ENCODE measurements at places on chromosomes 16 and 17.

- DNase-seq = no peak
These were observed 15.2 kb downstream of the CLTC start for GRCh38 chr17:59634632-59635541.

GRCh38 chr17:74393346-74393942 is 26.1 kb downstream of the GPR142 start:
- DNase-seq = no peak

DNA sequence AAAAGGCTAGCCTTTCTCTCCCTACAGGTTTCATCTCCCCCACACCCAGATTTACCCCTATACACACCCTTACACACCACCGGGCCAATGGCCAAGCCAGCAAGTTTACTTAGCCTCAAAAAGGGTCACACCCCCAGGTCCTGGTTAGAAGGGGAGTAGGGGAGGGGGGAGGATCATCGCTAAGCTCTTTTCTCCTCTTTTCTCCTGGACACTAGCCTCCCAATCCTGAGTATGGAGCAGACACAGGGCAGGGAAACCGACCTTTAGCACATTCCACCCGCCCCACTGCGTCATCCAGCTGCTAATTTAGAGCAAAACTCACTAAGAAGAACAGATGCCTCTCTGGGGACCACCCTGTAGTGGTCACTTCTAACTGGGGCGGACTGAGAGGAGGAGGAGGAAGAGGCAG is 4.4 kb downstream of the ACLY start:
- DNase-seq = no peak

DNA sequence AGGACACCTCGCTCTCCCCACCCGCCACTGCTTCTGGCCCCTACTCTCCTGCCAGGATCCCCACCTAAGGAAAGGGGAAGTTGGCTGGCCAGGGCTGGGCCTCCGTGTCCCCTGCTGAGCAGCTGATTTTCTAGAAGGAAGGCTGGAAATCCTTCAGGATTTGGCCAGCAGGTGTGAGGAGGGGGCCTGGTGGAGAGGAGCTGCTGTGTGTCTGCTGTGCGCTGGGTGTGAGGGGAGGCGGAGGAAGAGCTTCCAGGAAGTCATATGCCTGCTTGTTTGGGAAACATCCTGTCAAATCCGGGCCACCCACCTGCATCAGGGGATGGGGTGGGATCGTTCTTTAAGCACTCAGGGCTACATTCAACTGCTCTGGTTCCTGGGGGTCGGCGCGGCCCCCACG is 28.6 kb downstream of the TPSG1 start:
- no peak for DNase-seq

DNA sequence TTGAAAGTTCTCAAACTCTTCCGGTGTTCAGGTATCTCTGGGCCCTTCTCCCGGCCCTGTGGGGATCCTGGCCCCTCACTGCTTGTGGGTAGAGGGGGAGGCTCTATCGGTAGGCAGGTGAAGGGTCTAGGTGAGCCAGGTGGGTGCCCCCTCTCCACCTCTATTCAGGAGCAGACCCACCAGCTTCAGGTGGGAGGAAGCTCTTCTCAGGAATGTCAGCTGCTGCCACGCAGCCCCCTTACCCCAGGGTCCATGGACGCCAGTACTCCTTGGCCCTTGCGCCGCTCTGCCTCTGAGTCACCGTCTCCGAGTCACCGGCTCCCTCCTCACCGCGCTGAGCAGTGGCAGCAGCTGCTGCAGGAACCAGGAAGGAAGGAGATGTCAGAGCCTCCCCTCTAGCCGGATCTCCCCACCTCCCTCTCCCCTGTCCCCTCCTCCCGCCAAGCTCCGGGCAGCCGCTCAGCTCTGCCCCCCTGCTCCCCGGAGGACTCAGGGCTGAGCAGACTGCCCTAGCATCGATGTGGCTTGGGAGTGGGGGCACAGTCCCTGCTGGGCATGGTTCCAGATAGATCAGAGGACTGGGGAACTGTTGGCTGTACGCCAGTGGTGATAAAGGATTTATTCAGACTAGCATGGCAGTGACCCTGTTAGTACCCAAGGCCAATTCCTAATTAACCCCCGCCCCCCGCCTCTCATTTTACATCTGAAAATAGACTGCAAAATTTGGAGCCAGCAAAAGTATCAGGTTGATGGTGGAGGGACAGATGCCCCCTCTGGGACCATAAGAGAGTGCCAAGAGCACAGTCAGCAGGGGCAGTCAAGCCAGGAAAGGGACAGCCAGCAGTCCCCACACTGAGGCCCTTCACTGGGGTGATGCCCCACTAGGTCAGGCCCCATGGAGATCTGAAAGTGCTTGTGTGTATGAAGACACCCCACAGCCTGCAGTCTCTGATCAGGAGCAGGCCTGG is at the start of gene OSBPL7:
OSBPL7 (minus strand) TSS at position 371 of the 968 bp plus-strand sequence. CDS start 1,516 bp downstream, outside the sequence.
- peak; percentile 80 for DNase-seq

GRCh38 chr16:10511829-10512228 is 68.6 kb downstream of the EMP2 start:
- peak; percentile 8 for DNase-seq

- no peak for DNase-seq
These were observed 127.2 kb downstream of the BCAS3 start for GRCh38 chr17:60804831-60805230.

- no peak for DNase-seq
These were observed 126.9 kb downstream of the ZNF778 start for GRCh38 chr16:89344458-89344834.

- peak; percentile 88 for DNase-seq
These were observed 1.7 kb downstream of the HS3ST3B1 start for GRCh38 chr17:14302431-14303099.

GRCh38 chr17:13385481-13385911 is 216.2 kb downstream of the HS3ST3A1 start:
- no peak for DNase-seq

DNA sequence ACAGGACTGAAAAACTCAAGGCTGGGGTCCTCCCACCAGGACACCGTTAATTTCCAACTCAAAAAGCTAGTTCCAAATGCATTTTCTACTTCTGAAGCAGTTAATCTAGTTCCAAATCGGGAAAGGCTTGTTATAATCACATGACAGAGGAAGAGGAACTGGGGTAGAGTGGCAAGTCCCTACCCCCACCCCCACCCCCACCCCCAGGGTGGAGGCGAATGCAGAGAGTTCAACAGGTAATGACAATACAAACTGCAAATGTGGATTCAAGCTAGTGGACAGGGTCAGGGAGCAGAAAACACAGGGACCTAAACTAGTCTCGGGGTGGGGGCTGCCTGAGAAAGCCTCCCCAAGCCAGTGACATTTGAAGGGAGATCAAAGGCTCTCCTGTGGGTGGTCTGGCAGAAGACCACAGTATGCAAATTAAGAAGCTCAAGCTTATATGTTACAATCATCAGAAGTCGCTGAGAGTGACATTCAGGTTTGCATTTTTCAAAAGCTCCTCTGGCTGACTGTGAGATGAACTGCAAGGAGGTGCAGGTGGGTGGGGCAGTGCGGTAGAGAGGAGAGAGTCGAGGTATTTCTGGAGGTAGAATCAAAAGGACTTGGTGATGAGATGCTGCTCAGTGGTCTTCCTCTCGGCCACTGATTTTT is 56.4 kb upstream of the SLC25A19 start:
- peak; percentile 68 for DNase-seq

DNA sequence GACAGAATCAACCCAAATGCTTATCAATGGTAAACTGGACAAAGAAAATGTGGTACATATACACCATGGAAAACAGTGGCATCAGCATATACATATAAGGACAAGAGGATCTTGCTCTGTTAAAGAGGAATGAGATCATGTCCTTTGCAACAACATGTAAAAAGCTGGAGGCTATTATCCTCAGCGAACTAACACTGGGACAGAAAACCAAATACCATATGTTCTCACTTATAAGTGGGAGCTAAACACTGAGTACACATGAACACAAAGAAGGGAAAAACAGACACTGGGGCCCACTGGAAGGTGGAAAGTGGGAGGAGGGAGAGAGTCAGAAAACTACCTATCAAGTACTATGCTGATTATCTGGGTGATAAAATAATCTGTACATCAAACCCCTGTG is 447.3 kb upstream of the MAF start:
- no peak for DNase-seq
